Glomerular endothelial cell (primary cell): ENCODE measurements at places on chromosomes 7 and 10. TPM values are rescaled to one million over a fixed set of nuclear protein-coding genes. Genes with fewer than 3 reads are reported as not detected.
A peak's percentile ranks its signal among the peaks of the same experiment; 100 is the strongest.

DNA sequence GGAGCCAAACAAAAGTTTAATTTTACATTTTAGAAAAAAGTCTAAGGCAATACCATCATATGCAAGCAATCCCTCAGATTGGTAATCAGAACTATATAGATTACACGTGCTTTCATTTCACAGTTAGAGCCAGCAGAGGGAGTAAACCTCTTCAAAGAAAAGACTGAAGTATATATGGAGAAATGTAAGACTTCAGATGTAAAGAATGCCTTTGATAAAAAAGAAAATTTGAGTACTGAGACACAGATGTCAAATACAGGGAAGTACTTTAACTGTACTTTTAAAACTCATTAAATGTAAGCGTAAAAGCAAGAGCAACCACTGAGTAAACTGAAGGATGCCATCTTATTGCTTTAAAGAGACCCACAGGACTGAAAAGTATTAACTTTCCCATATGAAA, 101.4 kb upstream of the FAM133B start:
- peak; percentile 62 for DNase-seq

GRCh38 chr10:11164803-11165590, 147.3 kb downstream of the CELF2 start:
- no peak for DNase-seq

GRCh38 chr10:13882119-13882711, 295.4 kb downstream of the PRPF18 start:
- peak; percentile 99 for DNase-seq

- no peak for DNase-seq
These were observed 123.0 kb downstream of the GRK5 start for GRCh38 chr10:119330342-119330741.

DNA sequence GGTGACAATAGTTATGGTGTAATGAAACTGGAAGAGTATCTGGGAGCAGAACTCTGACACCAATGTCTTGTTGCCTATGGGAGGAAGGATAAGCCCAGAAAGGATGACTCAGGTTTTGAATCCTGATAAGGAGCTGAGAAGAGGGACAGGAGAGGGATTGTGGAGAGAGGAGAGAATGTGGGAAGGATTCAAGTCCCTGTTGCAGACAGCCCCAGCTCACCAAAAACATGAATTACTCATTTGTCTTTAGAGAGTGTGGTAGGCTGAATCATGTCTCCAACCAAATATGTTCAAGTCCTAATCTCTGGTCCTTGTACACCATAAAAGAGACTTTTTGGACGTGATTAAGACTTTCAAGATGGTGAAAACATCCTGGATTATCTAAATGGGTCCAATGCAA, 206.9 kb upstream of the PHYHIPL start:
- no peak for DNase-seq

- no peak for DNase-seq
These were observed 35.8 kb upstream of the COBL start for GRCh38 chr7:51352174-51353100.

- DNase-seq = no peak
These were observed 19.2 kb downstream of the GNA12 start for GRCh38 chr7:2824678-2825461.

- DNase-seq = no peak
These were observed 106.6 kb downstream of the NPY start for GRCh38 chr7:24390376-24391157.

GRCh38 chr10:31101123-31101522, 69.5 kb upstream of the ZNF438 start:
- DNase-seq = peak; percentile 31

GRCh38 chr10:76353237-76353851, 921.9 kb downstream of the LRMDA start:
- DNase-seq = no peak

DNA sequence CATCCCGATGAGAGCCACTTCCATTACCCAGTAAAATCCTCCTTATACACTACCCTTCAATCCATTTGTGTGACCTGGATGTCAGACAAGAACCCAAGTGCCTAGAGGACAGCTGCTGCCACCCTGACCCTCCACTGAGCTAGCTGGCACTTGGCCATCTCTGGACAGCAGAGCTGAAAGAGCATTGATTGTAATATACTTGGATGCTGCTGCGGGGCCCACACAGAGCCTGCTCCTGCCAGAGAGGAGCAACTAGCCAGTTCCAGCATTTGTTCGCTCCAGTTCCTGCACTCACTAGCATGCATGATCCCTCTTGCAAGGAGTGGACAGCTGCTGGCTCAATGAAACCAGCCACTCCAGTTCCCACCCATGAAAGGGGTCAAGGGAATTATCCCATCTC, 8.4 kb upstream of the TMEM254 start:
- no peak for DNase-seq

Gene STN1
- total RNA-seq = 25.4 and 32.2 TPM in 2 replicates

Gene ZMYND11
- 31.6 and 43.7 TPM in 2 replicates for total RNA-seq

Gene UBTD1
- 105 and 111 TPM in 2 replicates for total RNA-seq
